Stimulated activated naive B cell treated with anti-CD40 and anti-IgM and Interleukin-4, amounts not matched to agents 10 μg/mL and 1 μg/mL and 100 μg/mL, for 72 hours (primary cell): ENCODE measurements at places on chromosomes 2 and 18.

- no peak for DNase-seq
Measured at GRCh38 chr18:42087876-42088275, 132.8 kb downstream of the PIK3C3 start.

- no peak for DNase-seq
Measured at GRCh38 chr18:56168049-56168781, 470.2 kb downstream of the TXNL1 start.

DNA sequence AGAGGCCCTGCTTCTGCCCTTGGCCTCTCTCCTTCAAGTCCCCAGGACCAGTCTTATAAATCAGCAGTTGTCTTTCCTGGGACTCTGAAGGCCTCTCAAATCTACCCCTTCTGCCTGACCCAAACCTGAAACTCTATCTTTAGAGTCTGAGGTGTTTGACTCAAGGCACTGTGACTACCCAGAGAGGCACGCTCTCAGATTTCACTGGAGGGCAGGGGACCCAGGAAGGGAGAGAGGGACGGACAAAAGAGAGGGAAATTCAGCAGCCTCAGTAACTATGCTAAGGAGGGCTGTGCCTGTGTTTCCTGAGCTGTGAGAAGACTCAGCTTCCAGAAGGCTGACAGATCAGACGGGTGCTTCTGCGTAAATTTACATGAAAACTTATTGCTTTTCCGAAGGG lies 217.8 kb downstream of the HAUS1 start:
- DNase-seq = no peak

GRCh38 chr18:57741273-57741672 lies 61.8 kb downstream of the ATP8B1 start:
- DNase-seq = no peak

- DNase-seq = no peak
Measured at GRCh38 chr2:162092658-162093556, 18.9 kb upstream of the DPP4 start.

GRCh38 chr18:36808681-36809080 lies 20.1 kb downstream of the TPGS2 start:
- no peak for DNase-seq

DNA sequence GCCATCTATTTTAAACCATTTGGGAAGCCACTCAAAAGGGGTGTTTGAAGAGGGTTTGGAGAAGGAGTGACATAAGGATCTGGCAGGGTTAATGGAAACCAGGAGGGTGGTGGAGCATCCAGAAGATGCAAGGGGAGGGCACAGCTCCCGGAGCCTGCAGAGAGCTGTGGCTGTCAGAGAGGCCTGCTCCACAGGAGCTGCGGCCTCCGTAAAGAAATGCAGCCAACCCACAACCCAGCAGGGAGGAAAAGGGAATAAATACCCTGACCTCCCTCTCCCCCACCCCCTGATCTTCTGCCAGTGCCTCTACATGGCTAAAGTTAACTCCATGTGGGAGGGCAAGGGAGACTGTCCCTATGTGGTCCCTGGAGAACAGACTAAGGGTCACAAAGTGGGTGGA lies 567.1 kb upstream of the POU3F3 start:
- DNase-seq = no peak

DNA sequence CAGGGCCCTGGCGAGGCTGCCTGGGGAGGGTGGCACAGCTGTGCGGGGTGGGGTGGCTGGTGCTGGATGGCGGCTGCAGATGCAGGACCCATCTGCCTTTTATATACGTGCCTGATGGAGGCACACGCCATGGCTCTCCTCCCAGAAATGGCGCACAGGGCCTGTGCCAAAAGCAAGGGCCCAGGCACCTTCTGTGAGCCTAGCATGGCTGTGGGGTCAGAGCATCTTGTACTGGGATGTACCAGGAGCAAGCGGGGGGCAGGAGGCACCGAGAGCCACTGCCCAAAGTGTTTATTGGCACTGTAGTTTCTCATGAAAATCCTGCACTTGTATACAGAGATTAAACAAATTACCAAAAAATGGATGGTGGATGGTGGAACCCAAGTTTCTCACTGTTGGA lies 724.1 kb downstream of the GALR1 start:
- no peak for DNase-seq

GRCh38 chr18:63017076-63017475 lies 301.7 kb downstream of the PHLPP1 start:
- DNase-seq = no peak

GRCh38 chr2:179428649-179429048 lies 164.0 kb upstream of the SESTD1 start:
- no peak for DNase-seq

DNA sequence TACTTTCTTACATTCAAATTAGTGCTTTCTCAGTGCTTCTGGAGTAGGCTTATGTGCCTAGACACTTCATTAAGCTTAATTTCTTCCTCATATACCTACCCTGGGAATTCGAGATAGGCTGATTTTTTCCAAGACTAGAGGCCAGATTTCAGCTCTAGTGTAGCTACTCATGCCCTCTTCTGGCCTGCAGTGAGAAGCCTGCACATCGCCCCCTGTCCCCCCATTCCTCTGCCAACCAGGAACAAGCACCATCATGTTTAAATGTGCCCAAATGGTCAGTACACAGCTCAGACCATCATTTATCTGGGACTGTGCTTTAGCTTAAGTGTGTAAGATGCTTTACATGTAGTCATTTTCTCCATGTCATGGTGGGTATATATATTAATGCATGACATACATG lies 1218.8 kb upstream of the LRRTM1 start:
- no peak for DNase-seq
